Esophagus squamous epithelium (tissue), 5 donors: ENCODE measurements at places on chromosomes 3 and 15. TPM values are rescaled to one million over a fixed set of nuclear protein-coding genes. Genes with fewer than 3 reads are reported as not detected.

Gene ERICH6
- not detected for total RNA-seq

Gene TM4SF18
- 0.95 TPM for total RNA-seq

Gene CCRL2
- 1.1 TPM for total RNA-seq

Gene ILDR1
- 6.0 TPM for total RNA-seq

Gene FGF12
- 0.18 TPM for total RNA-seq

Gene AP3B2
- 3.2 TPM for total RNA-seq

Gene ANXA2
- total RNA-seq: 2,445 TPM

Gene IL17RC
- 36.9 TPM for total RNA-seq

Gene DNAH1
- 1.3 TPM for total RNA-seq

Gene RTP2
- not detected for total RNA-seq

Gene CEMIP
- total RNA-seq: 2.8 TPM

Gene MRPS11
- total RNA-seq: 19.6 TPM

Gene STARD9
- 14.5 TPM for total RNA-seq

Gene TJP1
- 133 TPM for total RNA-seq

Gene DLEC1
- 0.19 TPM for total RNA-seq

Gene ZIC1
- not detected for total RNA-seq
